Stimulated activated CD4-positive, alpha-beta T cell treated with anti-CD3 and anti-CD28 coated beads, Interleukin-15, amount 100 ng/mL, for 48 hours (primary cell): ENCODE measurements at places on chromosomes 5 and 9.

DNA sequence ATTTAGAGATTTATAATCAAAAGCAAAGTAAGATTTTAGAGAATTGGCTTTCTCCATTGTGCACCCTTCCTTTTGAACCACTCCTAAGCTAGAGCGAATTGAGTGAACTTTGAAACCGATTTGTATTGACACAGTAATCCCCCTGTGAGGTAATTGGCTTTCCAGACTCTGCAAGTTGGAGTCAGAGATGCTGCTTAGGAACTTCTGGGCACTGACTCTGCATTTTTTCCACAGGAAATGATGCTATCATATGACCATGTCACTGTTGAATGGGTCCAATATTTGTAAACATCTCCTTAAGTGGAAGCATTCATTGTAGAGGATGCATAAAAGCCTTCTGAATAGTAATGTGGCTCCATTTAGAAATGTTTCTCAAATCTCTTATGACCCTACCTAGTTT is 394.4 kb upstream of the ZNF608 start:
- DNase-seq = no peak

DNA sequence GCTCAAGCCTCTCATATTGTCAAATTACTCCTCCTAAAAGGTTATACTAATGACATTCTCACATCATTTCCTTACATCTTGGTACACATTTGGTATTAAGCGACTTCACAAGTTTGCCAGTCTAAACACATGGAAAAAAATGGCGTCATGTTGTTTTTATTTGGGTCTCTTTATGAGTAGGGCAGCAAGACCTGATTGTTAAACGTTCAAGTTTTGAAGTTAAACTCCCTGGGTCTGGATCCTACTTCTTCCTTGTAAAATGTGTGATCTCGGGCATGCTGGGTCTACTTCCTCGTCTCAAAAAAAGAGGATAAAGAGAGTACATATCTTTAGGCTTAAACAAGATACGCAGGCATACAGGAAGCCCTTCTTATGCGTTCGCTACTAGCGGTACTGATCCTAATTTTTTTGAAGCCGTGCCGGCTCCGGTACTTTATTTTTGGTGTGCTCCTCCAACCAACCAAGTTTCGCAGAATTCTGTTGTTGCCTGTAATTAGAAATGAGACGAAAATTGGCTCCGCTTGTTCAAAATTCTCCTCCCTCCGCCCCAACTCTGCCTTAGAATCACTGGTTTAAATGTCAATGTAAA is 596 bp upstream of the CDC37L1 start:
- no peak for DNase-seq

DNA sequence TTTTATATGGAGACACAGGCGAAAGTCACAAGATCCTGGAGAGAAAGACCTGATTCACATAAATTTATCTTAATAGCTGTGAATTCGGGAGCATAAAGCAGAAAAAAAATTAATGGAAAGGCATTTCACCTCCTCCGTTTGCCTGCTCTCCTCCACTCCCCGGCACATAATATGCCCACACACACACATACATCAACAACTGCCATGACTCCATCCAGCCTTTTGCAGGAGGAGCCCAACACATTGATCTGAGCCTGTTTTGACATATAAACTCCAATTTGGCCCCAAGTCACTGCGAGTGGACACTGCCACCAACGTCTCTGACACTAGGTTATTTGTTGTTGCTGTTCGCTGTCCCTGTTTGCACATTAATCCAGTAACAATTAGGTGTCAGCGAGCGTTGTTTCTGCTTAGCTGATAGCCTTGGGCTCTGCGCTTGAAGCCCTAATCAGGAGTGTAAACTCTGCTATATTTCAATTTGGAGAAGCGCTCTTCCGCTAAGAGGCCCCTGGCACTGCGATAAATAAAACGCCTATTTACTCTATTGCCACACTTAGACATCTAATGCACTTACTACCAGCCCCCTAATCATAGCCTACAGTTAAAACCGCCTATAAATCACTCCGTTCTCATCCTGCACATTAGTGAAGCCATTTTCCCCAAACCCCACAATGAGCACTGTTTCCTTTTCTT is 195.8 kb upstream of the TBCA start:
- no peak for DNase-seq

- no peak for DNase-seq
Measured at GRCh38 chr5:27472000-27472763, 433.8 kb upstream of the CDH9 start.

DNA sequence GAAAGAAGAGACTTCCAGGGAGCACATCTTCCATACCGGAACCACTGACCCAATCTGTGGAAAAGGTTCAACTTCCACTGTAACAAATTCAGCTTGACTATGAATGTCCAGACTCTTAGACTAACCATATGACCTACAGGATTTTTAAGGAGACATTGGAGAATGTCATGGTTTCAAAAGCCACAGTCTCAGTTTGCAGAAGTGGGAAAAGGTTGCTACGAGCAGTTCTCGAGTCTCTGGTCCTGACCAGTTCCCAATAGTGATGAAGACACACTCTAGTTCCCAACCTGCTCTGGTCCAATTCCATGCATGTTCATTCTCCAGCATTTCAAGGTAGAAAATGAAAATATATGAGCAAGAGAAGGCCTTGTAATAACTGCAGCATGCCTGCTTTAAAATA is 158.0 kb downstream of the MAPKAP1 start:
- no peak for DNase-seq
